ENCODE measurements at places on chromosomes 4 and X. TPM values are rescaled to one million over a fixed set of nuclear protein-coding genes. Genes with fewer than 3 reads are reported as not detected.

The FAM133A gene
- total RNA-seq, result not detected

The USP17L5 gene
- not detected for total RNA-seq

The AMTN gene
- total RNA-seq, result not detected

The HTR2C gene
- total RNA-seq, result under 0.01 TPM

The PABPC1L2A gene
- total RNA-seq, result not detected

The RAI2 gene
- not detected for total RNA-seq

The SEPSECS gene
- total RNA-seq, result 6.5 TPM

The CT83 gene
- total RNA-seq, result not detected

The COL4A5 gene
- total RNA-seq, result 30.0 TPM

The MCTS1 gene
- 37.4 TPM for total RNA-seq

The RHOXF1 gene
- not detected for total RNA-seq

The GPM6B gene
- total RNA-seq, result 1.3 TPM

The GLOD5 gene
- not detected for total RNA-seq

The MAGEE1 gene
- total RNA-seq, result 0.64 TPM

The DCAF4L1 gene
- under 0.01 TPM for total RNA-seq

The CDKL2 gene
- 1.3 TPM for total RNA-seq

The CCKAR gene
- 0.43 TPM for total RNA-seq

The ZXDA gene
- total RNA-seq, result 5.5 TPM

The MAML3 gene
- 4.2 TPM for total RNA-seq

The SGCB gene
- total RNA-seq, result 21.3 TPM

The TBC1D1 gene
- total RNA-seq, result 101 TPM

The ATG4A gene
- 17.3 TPM for total RNA-seq

The PCDH10 gene
- 16.4 TPM for total RNA-seq

The POU4F2 gene
- not detected for total RNA-seq

The GSTCD gene
- 11.0 TPM for total RNA-seq

The MAGEC2 gene
- not detected for total RNA-seq

The MMRN1 gene
- total RNA-seq, result not detected

The SRD5A3 gene
- 6.8 TPM for total RNA-seq

The DOK7 gene
- not detected for total RNA-seq

The GLUD2 gene
- 1.9 TPM for total RNA-seq

The HGFAC gene
- not detected for total RNA-seq

The RADX gene
- total RNA-seq, result 0.64 TPM

The CYTL1 gene
- total RNA-seq, result 1.3 TPM

The ART3 gene
- total RNA-seq, result not detected

The RAB41 gene
- total RNA-seq, result not detected

The LRIT3 gene
- total RNA-seq, result under 0.01 TPM

The SAGE1 gene
- not detected for total RNA-seq

The CASK gene
- 65.6 TPM for total RNA-seq

The SLC6A8 gene
- total RNA-seq, result 12.2 TPM

The PRIMPOL gene
- total RNA-seq, result 19.9 TPM

The CSAG2 gene
- not detected for total RNA-seq

The CTAG1B gene
- total RNA-seq, result not detected

The HEPH gene
- 1.3 TPM for total RNA-seq

The PHKA2 gene
- total RNA-seq, result 8.1 TPM

The ZNF732 gene
- total RNA-seq, result 0.64 TPM

Data from fibroblast of villous mesenchyme (primary cell).